ENCODE measurements at places on chromosomes 4 and X.

- DNase-seq, result no peak
These were observed 152.9 kb downstream of the RTL3 start for GRCh38 chrX:78506248-78506647.

DNA sequence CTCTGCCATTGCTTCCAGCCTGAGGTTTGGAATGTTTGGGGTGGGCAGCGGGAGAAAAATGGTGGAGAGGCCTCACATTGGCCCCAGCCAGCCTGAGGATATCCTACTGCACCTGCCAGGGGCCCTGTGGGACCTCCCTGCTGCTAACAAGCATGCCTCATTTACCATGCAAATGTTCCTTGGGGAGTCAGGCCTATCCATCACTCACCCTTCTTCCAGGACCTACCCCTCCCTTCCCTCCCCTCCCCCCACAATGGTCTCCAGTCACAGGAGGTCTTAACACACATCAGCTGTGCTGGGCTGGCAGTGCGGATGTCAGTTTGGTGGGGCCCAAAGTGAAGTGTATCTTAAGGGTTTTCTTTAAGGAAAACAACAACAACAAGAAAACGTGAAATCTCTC is 139.2 kb downstream of the SHOX start:
- no peak for DNase-seq

DNA sequence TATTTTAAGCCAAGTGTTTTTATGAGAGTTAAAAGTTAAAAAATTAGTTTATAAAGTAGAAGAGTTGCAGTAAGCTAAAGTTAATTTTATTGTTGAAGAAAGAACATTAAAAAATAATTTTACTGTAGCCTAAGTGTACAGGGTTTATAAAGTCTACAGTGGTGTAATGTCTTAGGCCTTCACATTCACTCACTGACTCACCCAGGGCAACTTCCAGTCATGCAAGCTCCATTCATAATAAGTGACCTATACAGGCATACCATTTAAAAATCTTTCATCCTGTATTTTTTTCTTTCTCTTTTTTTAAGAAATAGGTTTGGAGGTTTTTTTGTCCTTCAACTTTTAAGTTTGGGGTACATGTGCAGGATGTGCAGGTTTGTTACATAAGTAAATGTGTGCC is 87.9 kb upstream of the NR3C2 start:
- no peak for DNase-seq

- DNase-seq, result no peak
These were observed 19.1 kb downstream of the GSX2 start for GRCh38 chr4:54118850-54119589.
